ENCODE measurements at places on chromosomes 2 and 18.

GRCh38 chr2:5959836-5960820 is 267.9 kb downstream of the SOX11 start:
- DNase-seq = no peak

GRCh38 chr2:236558993-236559978 is 10.3 kb upstream of the ACKR3 start:
- DNase-seq = no peak

DNA sequence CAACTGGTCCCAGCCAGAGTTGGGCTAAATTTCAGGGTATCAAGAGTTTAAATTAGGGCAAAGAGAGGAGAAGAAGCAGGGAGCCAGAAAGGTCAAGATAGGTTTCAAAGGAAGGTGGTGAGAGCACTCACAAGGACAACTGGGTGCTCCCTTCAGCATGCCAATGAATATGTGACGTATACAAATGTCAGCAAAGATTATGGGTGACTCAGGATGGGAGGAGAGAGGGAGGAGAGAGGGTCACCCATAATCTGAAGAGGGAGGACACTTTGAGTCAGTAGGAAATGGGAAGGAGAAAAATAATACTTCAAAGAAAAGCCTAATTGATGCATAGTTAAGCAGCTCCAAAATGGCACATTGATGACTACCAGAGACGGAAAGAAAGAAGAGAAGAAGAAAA is 53.1 kb upstream of the ABCA12 start:
- no peak for DNase-seq

GRCh38 chr2:131584940-131585339 is 57.3 kb downstream of the CCDC74A start:
- DNase-seq = no peak

DNA sequence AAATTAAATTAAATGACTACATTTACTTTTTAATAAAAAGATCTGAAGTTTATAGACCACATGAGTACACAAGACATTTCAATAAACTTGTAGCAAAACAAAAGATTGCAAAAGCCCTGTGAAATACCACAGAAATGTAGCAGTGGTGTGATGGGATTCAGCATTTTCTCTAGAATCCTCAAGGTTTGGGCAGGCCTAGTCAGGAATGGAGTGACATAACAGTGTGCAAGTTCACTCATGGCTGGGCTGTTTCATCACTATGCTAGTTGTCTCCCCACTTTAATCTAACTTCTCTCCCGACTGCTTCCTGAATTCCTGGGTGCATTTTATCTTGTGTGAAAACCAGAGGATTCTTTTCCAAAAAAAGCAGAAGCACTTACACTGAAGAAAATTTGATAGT is 1089.9 kb upstream of the DDX18 start:
- no peak for DNase-seq

GRCh38 chr2:27720004-27720551 is 51.4 kb upstream of the MRPL33 start:
- DNase-seq = peak; percentile 68

GRCh38 chr2:188599140-188599539 is 307.5 kb downstream of the GULP1 start:
- DNase-seq = no peak

- no peak for DNase-seq
Measured at GRCh38 chr2:144083211-144083610, 436.7 kb downstream of the ZEB2 start.

GRCh38 chr2:134745023-134745422 is 26.2 kb upstream of the TMEM163 start:
- no peak for DNase-seq

DNA sequence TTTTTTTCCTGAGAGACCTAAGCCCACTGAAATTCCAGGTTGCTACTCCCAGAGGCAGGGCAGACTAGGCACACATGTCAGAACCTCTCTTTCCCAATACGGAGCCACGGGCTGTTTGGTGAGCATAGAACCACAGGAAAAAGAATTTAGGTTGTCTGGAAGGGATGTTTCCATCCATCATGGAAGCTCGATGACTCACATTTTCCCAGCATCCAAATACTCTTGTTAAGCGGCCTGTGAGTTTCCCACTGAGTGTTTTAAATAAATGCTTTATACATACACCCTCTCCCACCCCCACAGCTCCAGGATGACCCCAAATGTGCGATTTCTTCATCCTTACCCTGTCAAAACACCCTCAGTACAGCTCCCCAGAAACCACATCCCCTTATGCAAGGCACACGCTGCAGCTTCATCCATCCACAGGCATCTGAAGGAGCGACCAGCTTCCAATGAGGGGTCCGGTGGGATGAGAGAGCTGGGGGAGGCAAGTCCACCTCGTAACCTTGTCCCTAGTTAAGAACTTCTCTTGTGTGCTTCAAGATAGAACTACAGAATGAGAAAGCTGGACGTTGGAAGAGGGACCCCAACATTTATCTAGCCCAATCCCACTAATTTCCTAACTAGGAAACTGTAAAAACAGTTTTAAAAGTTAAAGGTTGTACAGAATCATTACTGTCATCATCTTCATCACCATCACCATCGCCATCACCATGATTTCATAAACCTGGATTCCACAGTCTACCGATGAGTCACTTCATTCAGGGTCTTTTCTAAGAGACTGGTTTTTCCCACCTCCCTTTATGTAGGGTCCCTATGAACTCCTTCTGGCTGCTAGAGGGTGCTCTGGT is 63.5 kb upstream of the FZD7 start:
- no peak for DNase-seq

DNA sequence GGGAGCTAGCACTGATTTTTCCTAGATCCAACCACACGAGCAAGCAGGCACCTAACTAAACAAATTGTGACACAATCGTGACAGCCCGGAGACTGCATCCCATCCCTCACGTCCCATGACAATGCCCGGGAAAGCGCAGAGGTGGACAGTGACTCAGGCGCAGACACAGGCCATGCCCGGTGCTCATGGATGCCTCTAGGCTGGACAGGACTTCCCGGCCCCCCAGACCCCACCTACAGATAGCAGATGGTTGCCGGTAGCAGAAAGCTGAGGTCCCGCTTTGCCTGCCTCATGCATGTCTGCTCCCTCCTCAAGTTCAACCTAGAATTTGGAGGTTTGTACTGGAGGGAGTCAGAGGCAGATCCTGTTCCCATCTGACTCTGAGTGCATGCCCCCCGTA is 81.0 kb downstream of the TPO start:
- no peak for DNase-seq

- no peak for DNase-seq
Measured at GRCh38 chr2:176391148-176391419, 121.8 kb downstream of the MTX2 start.

DNA sequence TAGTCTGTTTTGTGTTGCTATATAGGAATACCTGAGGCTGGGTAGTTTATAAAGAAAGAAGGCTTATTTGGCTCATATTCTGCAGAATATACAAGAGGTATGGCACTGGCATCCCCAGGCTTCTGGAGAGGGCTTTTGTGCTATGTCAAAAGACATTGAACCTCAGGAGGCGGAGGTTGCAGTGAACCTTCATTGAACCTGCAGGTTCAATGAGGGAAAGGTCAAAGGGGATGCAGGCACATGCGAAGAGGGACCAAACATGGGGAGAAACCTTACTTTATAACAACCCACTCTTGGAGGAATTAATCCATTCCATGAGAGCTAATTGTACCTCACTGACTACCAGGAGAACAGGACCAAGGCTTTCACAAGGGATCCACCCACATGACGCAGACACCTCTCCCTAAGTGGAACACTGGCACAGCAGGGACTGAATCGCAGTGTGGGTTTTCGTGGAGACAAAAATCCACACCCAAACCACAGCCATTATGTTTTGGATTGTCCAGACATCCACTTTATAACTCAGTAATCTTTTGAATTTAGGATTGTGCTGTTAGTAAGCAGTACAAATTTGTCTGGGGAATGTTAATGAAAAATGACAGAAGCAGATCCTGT is 4.1 kb upstream of the SERPINB8 start:
- DNase-seq = no peak

DNA sequence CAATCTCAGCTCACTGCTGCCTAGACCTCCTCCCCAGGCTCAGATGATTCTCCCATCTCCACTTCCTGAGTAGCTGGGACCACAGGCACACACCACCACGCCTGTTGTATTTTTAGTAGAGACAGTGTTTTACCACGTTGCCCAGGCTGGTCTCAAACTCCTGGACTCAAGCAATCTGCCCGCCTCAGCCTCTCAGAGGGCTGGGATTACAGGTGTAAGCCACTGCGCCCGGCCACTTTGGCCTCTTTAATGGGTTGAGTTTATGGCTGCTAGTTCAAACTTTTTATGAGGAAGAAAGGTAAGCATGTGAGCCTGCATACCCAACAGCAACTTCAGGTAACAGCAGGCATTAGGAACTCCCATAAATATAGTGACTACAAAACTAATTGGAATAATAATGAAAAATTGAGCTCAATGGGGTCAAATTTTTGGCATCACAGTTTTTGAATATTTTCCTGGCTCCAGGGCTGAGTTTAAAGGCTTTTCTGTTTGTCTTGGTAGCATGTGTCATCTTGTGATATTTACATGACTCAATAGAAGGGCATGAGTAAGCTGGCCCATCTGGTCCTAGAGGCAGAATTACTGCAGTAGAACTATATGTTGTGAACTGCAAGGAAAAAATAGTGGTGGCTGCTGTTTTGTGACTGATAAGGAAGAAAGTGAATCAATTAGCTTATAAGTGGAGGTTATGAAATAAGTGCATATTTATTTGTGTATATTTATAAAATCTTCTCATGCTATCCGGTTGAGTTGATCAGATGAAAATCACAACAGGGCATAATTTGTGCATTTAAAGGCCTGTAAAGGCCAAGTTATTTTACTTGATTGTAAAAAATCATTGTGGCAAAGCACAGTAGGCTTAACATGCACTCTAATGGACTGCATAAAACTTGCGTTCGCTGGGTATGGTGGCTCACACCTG is 24.8 kb downstream of the GALM start:
- no peak for DNase-seq

GRCh38 chr2:23410596-23410995 is 25.6 kb downstream of the KLHL29 start:
- DNase-seq = no peak

DNA sequence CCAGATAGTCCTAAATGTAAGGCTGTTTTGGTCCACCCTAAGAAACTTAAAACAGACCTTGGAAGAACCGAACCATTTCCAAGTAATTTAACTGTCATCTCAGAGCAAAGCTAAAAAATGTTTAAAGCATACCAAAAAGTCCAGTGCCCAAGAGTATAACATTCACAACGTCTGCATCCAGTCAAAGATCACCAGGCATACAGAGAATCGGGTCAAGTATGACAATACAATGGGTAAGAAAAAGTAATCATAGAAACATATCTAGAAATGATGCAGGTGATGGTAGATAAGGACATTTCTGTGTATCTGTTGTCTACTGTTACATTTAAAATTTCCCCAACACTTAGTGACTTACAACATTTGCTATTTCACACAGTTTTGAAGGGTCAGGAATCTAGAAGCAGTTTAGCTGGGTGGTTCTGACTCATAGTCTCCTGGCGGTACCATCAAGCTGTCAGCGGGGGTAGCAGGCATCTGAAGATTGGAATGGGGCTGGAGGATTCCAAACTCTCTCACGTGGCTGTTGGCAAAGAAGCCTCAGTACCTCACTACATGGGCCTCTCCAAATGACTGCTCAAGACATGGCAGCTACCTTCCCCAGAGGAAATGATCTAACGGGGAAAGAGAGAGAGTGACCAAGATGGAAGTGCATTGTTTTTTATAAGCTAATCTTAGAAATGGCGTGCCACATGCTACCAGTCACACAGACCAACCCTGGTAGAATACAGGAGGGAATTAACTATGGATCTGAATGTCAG is 36.6 kb upstream of the DYNC2LI1 start:
- DNase-seq = no peak

Measured in stimulated activated CD4-positive, alpha-beta T cell treated with anti-CD3 and anti-CD28 coated beads, Interleukin-2, amount 100 ng/mL, for 24 hours (primary cell).